ENCODE measurements at places on chromosomes 6 and 20.

DNA sequence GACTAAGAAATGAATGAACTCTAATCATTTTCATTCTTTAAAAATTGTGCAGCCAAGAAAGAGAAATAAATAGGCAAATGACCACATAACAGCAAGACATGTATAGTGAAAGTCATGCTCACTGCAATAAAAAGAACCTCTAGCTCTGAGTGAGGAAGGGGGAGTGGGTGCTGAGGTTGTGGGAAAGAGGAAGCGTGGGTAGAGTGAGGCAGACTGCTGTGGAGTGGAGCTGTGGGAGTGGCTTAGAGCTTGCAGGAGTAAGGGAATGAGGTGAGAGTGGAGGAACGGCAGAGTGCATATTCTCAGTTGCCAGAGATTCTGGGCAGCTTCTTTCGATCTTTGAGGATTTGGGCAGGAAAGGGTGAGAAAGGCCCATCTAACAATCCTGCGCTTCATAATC lies 10.4 kb downstream of the DEFB129 start:
- DNase-seq = no peak

GRCh38 chr6:8539453-8539852 lies 104.1 kb upstream of the SLC35B3 start:
- no peak for DNase-seq

- no peak for DNase-seq
These were observed 54.9 kb upstream of the NT5E start for GRCh38 chr6:85394853-85395538.

DNA sequence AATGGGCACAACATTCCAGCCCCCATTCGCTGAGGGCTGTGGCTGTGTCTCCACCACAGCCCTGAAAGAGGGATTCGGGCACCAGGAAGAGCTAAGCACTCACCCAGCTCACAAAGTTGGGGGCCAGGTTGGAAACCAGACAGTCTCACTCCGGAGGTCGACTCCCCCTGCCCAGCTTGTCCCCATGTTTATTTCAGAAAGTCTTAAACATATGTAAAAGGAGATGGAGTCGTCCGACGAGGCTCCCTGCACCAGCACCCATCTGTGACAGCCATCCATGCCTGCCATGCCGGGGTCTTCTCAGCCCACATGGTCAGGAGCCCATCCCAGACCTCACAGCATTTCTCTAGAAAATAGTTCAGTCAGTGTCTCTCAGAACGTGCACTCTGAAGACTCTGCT lies 63.6 kb upstream of the STX16 start:
- DNase-seq = no peak

DNA sequence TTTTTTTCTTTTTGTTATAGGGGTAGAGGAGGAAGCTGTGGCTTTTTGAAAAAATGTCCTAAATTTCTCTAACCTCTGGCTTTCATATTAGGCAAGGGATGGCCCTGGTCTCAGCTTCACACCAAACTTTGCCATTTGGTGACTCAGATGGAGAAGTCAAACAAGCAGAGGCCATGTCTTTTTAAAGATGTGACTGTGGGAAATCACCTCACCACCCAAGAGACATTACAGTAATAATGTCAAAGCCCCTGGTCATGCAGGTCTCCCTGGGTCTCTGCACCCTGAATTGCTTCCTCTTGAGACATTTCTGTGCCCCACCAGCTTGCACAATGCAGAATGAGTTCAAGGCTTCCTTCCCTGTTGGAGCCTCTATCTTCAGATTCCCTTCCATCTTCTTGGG lies 39.5 kb upstream of the ADGRF5 start:
- no peak for DNase-seq

All from GM04504 (cell line).